Neuronal stem cell (in vitro differentiated cells): ENCODE measurements at places on chromosomes 5 and 9.
A peak's percentile ranks its signal among the peaks of the same experiment; 100 is the strongest.

- DNase-seq: peak; percentile 29
These were observed 592.7 kb upstream of the BRINP1 start for GRCh38 chr9:119961774-119962424.

GRCh38 chr9:123365881-123366528, 10.0 kb downstream of the CRB2 start:
- no peak for DNase-seq

- no peak for DNase-seq
These were observed 58.4 kb downstream of the UGCG start for GRCh38 chr9:111955048-111955447.

DNA sequence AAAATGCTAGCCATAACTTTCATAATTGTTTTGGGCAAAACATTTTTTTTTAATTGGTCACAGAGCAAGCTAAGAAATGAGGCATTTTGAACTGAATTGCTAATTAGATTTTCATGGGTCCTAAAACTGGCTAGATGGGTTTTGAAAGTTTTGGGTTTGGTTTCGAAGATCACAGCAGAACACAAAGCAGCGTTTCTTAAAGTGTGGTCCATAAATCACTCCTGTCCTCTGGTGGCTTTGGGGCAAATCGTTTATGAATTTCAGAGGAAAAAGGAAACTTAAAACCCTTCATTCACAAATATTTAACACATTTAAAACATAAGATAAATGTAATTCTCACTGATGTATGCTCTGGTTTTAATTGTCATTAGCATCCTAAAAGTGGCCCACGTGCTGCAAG, 503.7 kb downstream of the SPATA31D1 start:
- no peak for DNase-seq

DNA sequence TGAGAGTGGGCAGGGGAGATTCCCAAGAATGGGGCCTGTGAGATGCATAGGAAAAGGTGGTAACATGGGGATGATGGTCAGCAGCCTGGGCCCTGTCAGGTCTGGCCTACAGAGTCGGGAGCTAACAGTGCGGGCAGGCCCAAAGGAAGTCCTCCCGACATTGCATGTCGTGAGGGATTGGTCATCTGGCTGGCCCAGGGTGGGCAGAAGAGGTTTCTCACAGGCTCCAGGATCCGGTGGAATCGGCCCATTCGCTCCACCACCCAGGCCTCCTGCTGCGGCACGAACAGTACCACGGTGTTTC, 514 bp downstream of the STOML2 start:
- no peak for DNase-seq

DNA sequence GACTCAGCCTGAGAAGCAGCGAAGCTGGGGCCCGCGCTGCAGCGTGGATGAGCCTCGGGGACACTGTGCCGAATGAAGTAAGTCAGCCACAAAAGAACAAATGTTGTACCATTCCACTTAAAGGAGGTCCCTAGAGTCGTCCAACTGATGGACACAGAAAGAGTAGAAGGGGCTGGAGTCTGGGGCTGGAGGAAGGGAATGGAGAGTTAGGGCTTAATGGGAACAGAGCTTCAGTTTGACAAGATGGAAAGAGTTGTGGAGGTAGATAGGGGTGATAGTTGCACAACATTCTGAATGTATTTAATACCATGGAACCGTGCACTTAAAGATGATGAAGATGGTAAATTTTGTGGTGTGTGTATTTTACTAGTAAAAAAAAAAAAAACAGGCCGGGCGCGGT, 119.9 kb downstream of the EHMT1 start:
- no peak for DNase-seq

DNA sequence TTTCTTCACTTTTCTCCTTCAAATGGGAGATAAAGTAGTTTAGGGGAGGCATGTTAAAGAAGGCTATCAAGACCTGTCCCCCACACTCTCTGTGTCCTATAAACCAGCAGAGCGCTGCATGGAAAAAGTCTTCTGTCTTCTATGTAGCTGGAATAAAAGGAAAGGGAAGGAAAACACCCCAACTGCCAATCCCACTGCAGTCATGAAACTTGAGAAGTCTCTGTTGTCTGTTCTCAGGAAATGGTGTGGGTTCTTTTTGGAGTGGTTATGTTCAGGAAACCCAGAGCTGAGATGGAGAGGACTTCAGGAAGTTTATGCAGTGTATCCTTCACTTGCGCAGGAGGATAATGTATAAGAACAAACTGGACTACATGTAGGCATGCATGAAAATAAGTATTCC, 274.3 kb downstream of the GAS1 start:
- no peak for DNase-seq

- DNase-seq: no peak
These were observed 95.7 kb downstream of the HOMER1 start for GRCh38 chr5:79418276-79418675.

DNA sequence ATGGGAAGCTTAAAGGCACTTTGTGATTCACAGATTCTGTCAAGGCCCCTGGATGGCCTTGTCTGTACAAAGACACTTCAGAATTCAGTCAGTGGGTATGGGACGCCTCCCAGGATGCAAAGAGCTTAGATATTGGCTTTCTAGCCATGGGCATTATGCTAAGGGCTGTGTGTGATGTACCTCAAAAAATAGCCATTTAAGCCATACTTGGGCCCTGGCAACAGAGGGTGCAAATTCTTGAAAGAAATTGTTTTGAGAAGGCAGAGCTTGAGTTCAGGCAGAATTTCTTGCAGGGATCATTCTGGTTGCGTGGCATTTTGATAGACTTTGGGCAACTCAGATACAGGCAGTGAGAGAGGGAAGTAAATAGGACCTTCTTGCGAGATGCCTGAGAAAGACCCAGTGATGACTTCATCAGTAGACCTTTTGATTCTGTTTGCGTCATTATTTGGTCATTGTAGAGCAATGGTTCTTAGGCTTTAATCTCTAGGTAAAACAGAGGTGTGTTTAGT, 3.9 kb downstream of the CYFIP2 start:
- DNase-seq: no peak

GRCh38 chr9:18923167-18923566, 109.8 kb downstream of the SAXO1 start:
- no peak for DNase-seq

GRCh38 chr9:23801523-23801922, 24.5 kb downstream of the ELAVL2 start:
- no peak for DNase-seq

DNA sequence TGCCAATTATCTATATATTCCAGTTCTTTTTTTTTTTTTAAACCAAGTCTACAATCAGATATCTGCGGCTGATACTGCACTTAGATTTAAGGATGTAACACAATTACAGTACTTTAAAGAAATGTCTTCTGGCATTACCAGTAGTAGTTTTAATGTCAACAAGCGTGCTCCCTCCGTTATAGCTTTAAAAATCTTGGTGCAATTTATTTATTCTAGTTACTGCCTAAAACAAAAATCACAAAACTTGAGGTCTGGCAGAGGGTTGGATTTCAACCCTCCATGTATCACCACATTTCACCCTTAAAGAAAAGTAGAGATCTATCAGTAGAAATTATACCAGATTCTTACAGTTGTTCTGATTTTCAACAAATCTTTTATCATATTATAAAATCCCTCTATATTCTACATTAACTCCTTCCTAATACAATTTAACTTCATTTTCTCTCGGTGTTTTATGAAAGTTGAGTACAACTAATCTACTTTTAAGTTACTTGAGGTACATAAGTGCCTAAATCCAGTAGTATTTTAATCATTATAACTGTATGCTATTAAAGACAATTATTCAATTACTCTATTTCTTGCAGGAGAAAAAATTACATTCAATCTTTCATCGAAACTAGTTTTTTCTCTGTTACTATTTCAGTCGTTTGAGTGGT, 2.0 kb upstream of the RICTOR start:
- DNase-seq: no peak

- DNase-seq: no peak
These were observed 265.5 kb downstream of the CWC27 start for GRCh38 chr5:65034029-65034812.

DNA sequence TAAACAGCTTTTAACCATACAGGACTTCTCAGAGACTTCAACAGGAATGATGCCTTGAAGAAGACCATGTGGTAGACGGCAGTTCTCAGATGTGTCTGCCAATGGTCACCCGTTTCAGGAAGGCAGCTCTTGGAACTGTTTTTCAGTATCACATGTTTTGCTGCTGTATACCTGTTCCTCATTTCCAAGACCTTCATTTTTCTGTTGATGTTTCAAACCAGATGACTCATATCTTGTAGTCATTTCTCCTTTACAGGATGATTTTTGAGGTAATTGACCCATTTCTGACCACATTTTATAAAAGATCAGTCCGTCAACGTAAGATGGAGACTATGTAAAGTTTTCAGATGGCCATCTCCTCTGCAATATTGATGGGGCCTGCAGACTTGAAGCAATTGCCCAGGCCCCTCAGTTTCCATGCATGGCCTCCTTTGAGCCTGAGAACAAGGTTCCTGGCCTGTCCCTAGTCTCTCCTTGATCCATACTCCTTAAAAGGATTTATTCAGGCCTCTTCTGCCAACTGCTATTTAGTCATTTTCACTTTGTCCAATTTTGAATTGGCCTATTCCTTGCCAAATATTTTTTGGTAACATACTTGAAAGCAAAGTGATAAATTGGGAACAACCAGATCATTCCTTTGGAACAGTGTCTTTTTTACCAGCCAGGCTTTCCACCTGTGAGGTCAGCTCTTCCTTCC, 128.6 kb downstream of the PDZD2 start:
- DNase-seq: no peak

GRCh38 chr5:146533260-146533857, 17.4 kb upstream of the GPR151 start:
- DNase-seq: peak; percentile 73

GRCh38 chr5:107381189-107381856, 289.4 kb downstream of the EFNA5 start:
- no peak for DNase-seq

DNA sequence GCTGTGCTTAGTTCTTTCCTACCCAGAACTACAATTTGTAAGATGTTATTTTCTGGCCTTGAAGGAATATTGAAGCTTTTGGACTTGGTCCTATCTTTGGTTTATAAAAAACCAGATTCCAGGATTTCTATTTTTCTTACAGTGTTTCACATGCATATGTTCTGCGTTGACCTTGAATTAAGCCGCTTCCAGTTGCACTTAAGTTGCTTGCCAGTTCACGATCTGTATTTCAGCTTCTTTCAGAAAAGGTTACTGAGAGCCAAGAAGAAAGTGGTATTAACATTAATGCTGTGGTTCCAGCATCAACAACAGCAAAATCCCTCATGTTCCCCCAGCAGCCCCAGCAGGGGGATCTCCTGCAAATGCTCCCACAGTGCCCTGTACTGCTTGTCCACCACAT, 156.4 kb upstream of the ADAMTS16 start:
- no peak for DNase-seq

- no peak for DNase-seq
These were observed 31.3 kb upstream of the SLC36A2 start for GRCh38 chr5:151378616-151379015.

DNA sequence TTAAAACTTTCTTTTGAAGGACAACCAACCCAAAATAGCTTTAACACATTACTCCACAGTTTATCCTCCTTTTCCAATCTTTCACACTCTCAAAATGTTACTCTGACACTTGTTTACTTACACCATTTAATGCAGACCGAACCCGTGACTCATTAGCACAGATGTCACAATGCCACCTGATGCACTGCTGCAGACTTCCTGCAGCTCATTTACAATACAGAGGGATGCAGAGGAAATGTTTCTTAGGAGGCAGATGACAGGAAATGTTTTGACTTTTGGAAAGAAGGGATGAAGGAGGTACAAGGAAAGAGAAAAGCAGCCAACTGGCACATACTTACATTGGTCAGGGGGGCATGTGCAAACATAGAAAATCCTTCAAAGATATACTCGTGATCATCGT, 39.0 kb downstream of the DROSHA start:
- no peak for DNase-seq

DNA sequence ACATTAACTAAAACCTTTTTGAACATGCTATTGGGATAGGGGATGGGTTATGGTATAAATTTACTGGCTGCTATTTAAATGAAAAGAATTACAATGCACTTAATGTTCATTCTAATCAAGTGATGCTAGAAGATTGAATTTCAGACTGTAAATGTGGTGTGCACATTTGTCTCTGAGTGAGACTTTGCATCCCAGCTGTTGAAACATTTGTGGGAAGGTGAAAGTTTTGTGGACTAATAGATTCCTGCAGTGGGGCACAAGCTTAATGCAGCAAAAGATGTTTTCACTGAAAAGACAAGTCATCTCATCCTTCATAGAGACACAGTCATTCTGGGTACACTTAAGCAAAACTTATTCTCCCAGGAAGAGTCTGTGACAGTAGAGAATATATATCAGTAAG, 323.6 kb downstream of the NFIB start:
- DNase-seq: no peak

DNA sequence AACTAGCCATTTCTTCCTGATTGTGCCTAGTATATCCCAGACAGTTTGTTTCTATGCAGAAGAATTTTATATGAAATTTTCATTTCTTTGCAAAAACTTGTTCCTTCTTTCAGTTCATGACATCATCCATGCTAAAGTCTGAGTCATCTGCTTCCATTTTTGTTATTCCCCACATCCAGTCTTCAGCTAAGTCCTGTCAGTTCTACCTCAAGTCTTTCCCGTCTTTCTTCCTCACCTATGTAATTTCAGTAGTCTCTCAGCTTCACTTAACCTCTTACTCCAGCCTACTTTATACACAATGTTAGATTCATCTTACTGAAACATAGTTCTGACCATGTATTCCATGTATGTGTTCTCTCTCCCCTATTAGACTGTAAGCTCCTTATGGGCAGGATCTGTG, 39.1 kb downstream of the G3BP1 start:
- no peak for DNase-seq

- no peak for DNase-seq
These were observed 58.0 kb upstream of the PTPN3 start for GRCh38 chr9:109556061-109556460.

- no peak for DNase-seq
These were observed 42.8 kb upstream of the PDE8B start for GRCh38 chr5:77167695-77168121.

- DNase-seq: no peak
These were observed 103.0 kb downstream of the SPATA31D1 start for GRCh38 chr9:82091610-82092009.

GRCh38 chr9:90813523-90813922, 11.9 kb downstream of the SYK start:
- no peak for DNase-seq

GRCh38 chr5:102010644-102011043, 285.4 kb downstream of the SLCO4C1 start:
- DNase-seq: no peak

DNA sequence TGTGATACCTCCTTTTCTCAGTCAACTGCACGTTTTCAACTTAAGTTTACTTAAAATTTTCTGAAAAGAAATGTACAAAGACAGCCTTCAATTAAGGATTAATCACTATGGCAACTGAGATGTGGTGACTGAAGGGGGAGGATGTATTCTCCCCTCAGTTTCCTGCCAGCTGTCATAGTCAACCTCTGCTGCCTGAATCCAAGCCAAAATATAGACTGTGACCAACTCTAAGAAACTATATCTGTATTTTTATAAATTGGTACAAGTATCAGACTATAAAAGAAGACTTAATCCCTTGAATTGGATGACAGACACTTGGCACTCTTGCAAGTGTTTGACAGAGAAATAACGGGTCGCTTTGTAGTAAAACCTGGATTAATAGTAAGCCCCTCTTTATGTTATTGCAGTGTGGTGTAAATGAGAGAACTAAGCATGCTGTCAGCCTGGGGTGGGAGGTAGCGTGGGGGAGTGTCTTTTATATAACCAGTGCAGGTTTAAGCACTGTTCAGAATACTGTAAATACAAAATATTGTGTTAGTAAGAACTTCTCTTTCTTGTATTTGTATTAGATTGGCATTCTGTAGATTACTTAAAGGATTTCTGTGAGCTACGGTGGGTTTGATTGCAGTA, 106.4 kb downstream of the ERCC6L2 start:
- peak; percentile 50 for DNase-seq

- DNase-seq: no peak
These were observed 34.9 kb downstream of the SLC28A3 start for GRCh38 chr9:84305497-84306131.
